ENCODE measurements at places on chromosomes 4 and X.

- DNase-seq = no peak
These were observed 75.6 kb downstream of the SOWAHB start for GRCh38 chr4:76822303-76822702.

DNA sequence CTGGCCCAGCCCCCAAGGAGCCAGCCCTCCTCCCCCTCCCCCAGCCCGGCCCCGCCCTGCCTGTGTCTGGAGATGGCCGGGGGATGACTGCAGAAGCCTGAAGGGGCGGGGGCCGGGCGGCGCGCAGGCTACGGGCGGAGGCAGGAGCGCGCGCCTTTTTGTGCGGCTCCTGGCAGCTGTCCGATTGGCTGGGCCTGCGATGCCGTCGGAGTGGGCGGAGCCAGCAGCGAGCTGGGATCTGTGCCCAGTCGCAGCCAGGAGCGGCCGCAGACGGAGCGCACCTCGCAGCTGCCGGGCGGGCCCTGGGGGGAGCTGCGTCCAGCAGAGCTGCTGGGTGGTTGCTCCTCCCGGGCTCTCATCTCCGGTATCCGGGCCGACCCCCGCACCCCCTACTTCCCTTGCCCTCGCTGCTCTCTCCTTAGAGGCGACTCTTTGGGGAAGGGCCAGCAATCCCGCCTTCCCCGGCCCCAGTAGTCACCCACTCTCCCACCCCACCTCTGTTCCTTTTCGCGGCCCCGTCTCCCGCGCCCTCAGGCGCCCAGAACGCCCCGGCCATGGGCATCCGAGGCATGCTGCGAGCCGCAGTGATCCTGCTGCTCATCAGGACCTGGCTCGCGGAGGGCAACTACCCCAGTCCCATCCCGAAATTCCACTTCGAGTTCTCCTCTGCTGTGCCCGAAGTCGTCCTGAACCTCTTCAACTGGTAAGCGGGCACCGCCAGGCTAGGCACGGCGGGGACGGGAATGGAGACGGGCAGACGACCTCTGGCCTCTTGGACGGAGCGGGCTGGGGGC lies at the start of gene GABRQ:
Gene GABRQ, plus strand, starts transcription at position 247 of the 794 bp plus-strand sequence. Its CDS starts 308 bp downstream, at position 555.
- DNase-seq = peak; percentile 60

- no peak for DNase-seq
These were observed 53.5 kb downstream of the FABP2 start for GRCh38 chr4:119268466-119268865.

GRCh38 chr4:140757232-140757630 lies 1.0 kb upstream of the TBC1D9 start:
- DNase-seq = no peak

DNA sequence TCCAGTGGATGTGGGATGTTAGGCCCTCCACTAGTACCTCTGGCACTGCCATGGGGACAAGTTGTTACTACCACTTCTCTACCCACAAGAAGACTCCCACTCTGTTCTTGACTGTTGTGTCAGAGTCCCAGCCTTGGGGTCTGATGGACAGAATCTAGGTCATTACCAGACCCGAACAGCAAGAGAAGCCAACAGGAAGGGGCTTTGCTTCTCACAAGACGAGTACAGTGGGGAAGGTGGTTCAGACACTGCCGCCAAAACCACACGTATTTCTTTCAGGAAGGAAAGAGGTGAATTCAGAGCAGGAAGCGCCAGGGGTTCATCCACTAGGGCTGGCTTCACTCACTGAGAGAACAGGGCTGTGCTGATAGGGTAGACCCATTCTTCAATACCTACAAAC lies 161.3 kb upstream of the KIT start:
- DNase-seq = no peak

GRCh38 chrX:6738518-6739470 lies 203.9 kb upstream of the VCX3A start:
- DNase-seq = no peak

DNA sequence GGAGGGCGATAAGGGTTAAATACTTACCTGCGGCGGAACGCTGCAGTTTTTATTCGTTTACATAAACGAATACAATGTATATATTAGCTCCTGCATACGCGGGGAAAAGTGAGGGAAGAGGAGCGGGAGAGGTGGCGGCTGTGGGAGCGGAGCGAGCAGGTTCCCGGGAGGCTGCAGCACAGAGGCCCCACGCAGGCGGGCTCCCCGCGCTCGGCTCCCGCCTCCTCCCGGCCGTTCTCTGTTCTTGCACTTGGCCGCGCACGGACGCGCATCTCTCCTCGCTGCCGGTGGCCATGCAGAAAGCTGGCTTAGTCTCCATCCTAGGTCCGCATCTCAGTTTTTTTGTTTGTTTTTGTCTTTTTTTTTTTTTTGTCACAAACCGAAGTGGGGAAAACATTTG lies 340.4 kb upstream of the FAT1 start:
- no peak for DNase-seq

DNA sequence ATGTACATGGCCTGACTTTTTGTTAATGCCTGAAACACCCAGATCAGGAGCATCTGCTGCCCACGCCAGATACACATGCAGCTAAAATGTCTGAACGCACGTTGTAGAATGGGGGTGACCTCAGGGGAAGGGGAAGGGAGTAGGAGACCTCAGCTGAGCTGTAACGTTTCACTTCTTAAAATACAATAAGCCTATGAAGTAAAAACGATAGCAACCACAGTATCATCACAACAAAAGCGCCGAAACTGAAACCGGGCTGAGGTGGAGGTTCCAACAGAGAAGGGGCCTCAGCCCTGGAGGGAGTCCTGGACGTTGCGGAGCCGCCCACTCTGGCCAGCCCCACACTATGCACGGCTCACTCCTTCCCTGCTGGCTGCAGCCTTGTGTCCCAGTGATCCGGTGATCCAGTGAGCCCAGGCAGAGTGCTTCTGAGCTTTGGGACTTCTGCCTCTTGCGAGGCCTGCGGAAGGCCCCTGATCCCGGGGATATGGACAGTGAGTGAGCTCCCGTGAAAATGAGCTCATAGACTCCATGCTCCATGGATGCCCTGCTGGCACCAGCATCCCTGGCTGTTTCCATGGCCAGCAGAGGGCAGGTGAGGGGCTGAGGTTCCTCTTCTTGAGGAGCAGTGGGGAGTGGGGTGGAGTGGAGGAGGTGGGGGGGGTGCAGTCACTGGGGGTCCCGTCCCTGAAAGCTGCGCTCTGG lies 52.0 kb downstream of the HMX1 start:
- DNase-seq = no peak

DNA sequence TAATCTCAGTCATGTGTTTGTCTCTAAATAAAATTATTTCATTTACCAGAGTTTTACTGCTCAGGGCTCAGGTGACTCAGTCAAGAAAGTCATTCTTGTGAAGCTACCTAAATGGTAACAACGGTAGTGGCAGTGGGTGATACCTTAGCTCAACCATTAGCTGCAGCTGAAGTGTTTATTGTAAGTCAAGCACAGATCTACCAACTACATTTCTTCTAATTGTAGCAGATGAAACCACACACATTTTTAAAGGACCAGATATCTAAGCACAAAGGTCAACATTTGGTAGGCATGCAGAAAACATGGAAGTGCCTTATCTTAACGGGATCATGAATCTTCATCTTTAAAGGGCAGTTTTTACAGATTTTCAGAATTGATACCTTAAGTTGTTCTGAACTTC lies 79.1 kb downstream of the FAT4 start:
- no peak for DNase-seq
